Natural killer cell (primary cell): ENCODE measurements at places on chromosomes 13 and 19. TPM values are rescaled to one million over a fixed set of nuclear protein-coding genes. Genes with fewer than 3 reads are reported as not detected.
A peak's percentile ranks its signal among the peaks of the same experiment; 100 is the strongest.

- H3K36me3 ChIP-seq = no peaks in the 10 kb centered on the region
- H3K4me3 ChIP-seq = no peak overlapping the region
- no peak overlapping the region for H3K27ac ChIP-seq
Observed at GRCh38 chr13:105936816-105937215, 598.6 kb downstream of the EFNB2 start.

DNA sequence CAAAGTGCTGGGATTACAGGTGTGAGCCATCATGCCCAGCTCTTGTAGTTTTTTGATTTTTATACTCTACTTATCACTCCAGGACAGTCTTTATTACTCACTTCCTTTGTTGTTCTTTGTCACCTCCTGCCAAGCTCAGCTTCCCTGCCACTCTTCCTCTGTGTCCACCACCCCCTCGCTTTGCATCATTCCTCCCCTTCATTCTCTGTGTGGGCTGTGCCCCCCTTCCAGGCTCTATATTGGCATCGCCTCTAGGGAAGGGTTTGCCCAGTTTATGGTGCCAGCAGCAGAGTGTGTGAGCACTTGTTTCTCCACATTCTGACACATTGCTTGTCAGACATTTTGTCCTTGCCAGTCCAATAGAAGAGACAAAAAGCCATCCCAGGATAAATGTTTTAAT, 15.1 kb downstream of the ZNF302 start:
- no peaks in the 10 kb centered on the region for H3K36me3 ChIP-seq
- H3K27ac ChIP-seq = no peak overlapping the region
- no peak overlapping the region for H3K4me3 ChIP-seq
- no peaks in the 10 kb centered on the region for H3K4me1 ChIP-seq
- H3K27me3 ChIP-seq = no peaks in the 10 kb centered on the region

Gene ZNF460
- total RNA-seq = 74.1 TPM

- no peaks in the 10 kb centered on the region for H3K36me3 ChIP-seq
- H3K4me1 ChIP-seq = no peaks in the 10 kb centered on the region
- H3K4me3 ChIP-seq = no peak overlapping the region
- no peak for DNase-seq
- H3K27me3 ChIP-seq = no peaks in the 10 kb centered on the region
Observed at GRCh38 chr13:20272104-20272503, 40.0 kb upstream of the GJB6 start.

Gene C19orf53
- total RNA-seq = 54.7 TPM

DNA sequence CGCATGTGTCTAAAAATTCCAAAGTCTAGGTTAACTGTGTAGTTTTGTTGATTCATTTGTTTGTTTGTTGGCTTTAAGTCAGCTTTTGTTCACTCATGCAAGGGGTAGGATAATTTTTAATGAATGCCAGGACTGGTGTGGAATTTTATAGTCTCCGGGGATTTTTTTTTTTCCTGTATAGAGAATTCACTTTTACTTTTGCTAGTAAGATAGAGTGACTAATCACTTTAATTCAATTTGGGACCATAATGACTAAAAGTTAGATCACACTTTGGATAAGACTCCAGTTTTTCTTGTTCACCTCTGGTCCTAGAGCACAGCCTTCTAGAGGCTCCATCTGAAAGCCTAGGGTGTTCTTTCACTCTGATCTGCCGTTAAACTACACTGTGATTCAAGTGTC, 1690.0 kb downstream of the PCDH9 start:
- H3K27ac ChIP-seq = no peak overlapping the region
- H3K4me1 ChIP-seq = no peaks in the 10 kb centered on the region
- H3K27me3 ChIP-seq = no peaks in the 10 kb centered on the region
- no peaks in the 10 kb centered on the region for H3K36me3 ChIP-seq

Gene DHDH
- not detected for total RNA-seq

Gene CARM1
- 13.4 TPM for total RNA-seq

Gene NLRP8
- not detected for total RNA-seq

DNA sequence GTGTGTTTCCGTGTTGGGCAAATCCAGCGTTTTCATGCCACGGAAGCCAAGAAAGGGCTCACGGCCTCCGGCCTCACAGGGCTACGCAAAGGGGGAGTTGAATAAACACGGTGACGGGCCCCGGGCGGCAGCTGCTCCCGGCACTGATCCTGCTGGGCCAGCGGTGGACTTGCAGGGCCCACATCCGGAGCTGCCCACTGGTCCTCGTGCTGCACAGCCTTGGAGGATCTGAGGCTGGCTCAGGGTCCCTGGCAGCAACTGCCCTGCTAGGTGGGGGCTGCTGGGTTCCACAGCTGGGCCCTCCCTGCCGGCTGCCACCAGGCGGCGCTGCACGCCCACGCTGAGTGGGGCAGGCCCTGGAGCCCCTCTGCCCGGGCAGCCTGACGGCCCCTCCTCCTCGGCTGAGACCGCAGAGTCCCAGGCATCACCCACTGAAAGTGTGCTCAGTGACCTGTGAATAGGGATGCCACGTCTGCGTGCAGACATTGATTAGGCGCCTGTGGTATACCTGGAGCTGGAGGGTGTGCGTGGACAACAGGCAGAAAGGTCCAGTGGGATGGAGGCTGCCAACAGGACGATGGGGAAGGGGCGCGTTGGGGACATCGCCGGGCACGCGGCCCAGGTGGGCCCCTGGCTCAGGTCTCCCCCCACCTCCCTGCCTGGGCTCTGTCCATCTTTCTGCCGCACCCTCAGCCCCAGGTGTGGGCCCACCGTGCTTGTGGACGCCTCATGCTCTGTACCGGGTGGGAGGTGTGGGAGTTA, 5.3 kb upstream of the HCN2 start:
- H3K36me3 ChIP-seq = peaks cover 33% of the 10 kb centered on the region
- DNase-seq = peak; percentile 68
- no peak overlapping the region for H3K4me3 ChIP-seq
- H3K4me1 ChIP-seq = peaks cover 29% of the 10 kb centered on the region

Gene FCHO1
- total RNA-seq = 67.7 TPM

GRCh38 chr19:13506471-13506820, at the start of gene CACNA1A:
Gene CACNA1A, minus strand, starts transcription at chr19:13506479. Its CDS starts 255 bp downstream, at chr19:13506224.
- H3K36me3 ChIP-seq = no peaks in the 10 kb centered on the region
- DNase-seq = no peak
- peaks cover 16% of the 10 kb centered on the region for H3K27me3 ChIP-seq

- H3K4me1 ChIP-seq = peaks cover 5% of the 10 kb centered on the region
- peaks cover 8% of the 10 kb centered on the region for H3K27me3 ChIP-seq
- no peaks in the 10 kb centered on the region for H3K36me3 ChIP-seq
Observed at GRCh38 chr13:30906411-30907051, 460 bp downstream of the MEDAG start.
